ENCODE measurements at places on chromosomes 5 and 9.
A peak's percentile ranks its signal among the peaks of the same experiment; 100 is the strongest.

DNA sequence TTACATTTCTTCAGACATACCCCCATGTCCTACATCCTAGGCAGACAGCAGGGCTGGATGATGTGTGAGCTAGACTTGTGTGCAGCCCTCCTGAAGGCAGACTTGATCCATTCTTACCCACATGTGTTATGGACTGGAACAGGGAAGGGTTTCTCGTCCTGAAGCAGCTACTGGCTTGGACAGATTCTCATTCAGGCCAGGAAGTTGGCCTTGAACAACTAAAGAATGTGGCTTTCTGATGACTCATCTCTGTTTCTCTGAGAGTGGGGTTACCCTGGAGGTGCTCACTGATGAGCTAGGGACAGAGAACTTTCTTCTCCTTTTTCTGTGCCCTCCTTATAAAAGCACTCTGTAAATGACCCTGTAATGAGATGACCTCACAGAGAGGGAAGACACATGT lies 246.5 kb downstream of the PCSK5 start:
- no peak for DNase-seq

- no peak for DNase-seq
Observed at GRCh38 chr5:79147076-79147475, 35.5 kb downstream of the BHMT start.

GRCh38 chr5:68505917-68506860 lies 290.6 kb downstream of the PIK3R1 start:
- no peak for DNase-seq

GRCh38 chr9:87842878-87843585 lies 39.6 kb upstream of the SPATA31E1 start:
- DNase-seq: no peak

DNA sequence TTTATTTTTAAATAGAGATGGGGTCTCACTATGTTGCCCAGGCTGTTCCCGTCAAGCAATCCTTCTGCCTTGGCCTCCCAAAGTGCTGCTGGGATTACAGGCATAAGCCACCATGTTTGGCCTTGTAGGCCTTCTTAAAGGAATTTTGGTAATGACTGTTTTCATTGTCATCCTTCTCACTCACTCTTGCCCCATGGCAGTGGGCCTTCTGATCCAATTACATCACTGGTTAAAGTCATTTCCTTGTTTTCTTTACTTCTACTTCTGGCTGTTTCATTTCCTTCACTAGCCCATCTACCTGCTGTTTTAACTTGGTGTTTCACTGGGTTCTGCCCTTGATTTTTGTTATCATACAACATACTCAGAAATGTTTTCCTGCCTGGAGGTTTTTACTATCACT lies 20.1 kb upstream of the NIM1K start:
- DNase-seq: no peak

DNA sequence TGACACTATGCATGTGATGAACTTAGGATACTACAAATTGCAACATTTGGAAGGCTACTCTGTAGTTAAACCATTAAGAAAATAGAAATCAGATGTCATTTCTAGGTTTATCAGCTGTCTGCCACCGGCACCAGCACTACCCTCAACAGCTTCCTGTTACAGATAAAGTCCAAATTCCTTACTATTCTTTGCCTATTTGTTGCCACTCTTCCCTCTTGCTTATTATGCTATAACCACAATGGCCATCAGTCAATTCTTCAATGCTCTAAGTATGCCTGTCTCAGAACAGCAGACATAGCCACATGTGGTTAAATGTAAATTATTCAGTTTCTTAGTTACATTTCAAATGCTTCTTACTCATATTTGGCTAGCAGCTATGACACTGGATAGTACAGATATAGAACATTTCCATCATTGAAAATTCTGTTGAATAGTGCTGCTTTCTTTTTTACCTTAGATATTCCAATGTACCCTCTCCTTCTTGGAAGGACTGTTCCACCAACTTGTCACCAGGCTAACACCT lies 21.0 kb downstream of the DHX29 start:
- DNase-seq: no peak

DNA sequence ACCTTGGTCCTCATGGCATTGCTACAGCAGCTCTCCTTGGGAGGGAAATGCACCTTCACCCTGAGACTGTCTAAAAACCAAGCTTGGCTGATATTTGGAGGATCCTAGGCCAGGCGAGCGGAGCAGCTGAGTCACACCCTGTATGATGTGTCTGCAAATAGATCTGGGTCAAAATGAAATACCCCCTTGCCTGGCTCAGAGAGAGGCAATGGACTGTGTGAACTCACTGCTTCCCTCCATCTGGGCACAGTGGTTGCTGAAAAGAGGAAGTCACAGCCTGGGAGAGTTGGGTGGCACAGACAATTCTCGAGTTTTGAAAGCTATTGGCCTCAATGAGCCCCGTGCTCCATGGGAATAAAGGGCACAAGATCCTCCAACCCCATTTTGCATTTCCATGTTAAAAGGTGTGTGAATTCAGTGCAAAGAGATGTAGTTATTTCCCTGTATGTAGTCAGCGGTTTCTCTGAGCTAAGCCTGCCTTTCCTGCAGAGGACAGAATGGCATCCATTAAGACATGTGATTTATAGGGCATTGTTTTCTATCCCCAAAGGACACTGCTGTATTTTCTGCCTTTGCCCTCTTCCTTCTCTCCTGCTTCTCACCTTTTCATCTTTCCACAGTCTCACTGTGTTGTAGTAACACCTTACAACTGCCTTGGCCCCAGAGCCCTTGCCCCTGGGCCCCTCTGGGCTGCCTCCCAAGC lies 177.2 kb downstream of the GADD45G start:
- no peak for DNase-seq

GRCh38 chr9:122191584-122191983 lies 31.9 kb downstream of the MORN5 start:
- DNase-seq: no peak

GRCh38 chr9:128685636-128686489 lies 3.2 kb upstream of the SET start:
- peak; percentile 57 for DNase-seq

GRCh38 chr5:100909034-100909433 lies 6.0 kb upstream of the ST8SIA4 start:
- no peak for DNase-seq

GRCh38 chr5:2722901-2723300 lies 28.6 kb downstream of the IRX2 start:
- no peak for DNase-seq

DNA sequence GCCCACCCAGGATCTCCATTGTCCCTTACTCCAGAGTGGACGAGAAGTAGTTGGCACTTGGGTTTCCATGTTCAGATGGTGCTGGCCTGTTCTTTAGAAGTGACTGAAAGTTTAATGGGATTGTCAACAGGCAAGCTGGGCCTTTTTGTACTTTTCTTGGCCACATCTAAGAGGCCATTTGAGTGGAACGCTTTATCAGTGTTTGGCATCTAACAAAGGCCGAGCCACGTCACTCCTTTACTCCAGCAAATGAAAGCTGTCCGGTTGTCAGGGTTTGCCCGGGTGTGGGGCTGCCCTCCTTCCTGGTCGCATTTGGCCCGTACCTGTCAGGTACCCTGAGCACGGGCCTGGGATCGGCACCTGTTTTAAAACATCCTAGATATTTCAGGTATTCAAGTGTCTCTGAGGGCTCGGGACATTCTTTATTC lies 71.5 kb downstream of the RCL1 start:
- DNase-seq: peak; percentile 68

DNA sequence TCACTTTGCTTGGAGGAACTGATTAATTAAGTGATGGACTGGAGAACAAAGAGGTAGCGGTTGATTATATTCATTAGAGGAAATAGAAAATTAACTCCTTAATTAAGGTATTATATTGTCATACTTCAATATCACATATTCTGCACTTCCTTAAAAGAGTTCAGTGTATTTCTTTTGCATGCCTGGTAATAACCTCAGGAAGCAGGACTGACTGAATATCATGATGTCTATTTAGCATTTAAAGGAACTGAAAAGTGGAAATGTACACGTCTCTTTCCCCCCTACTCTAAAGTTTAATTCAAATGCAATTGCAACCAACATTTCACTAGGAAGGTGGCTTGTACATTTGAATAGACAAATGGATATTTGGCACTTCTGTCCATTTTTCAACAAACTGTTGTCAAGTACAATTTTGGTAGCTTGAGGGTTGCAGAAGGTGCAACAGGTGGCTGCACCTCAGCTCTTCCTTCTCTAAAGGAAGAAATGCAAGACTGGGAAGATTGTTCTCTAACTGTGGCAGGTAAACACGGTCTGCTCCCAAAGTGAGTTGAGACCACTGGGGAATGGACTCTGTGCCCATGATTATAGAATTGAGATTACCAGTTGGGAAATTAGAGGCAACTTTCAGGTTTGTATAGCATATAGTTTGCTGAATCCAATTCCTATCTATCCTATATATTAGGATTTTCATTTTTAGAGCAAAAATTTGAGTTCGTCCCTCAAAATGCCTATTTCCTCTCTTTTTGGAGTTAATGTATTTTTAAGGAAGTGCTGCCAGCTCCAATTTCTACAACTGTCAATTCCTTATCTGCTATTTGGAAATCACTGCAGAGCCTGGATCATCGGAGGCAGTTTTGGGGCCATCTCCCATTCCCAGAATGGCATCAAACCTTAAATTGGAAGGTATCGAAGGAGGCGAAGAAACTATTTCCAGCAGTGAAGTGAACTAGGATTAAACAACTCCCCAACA lies 98.9 kb upstream of the TAF11L2 start:
- no peak for DNase-seq

GRCh38 chr9:77839459-77840140 lies 191.5 kb upstream of the GNA14 start:
- no peak for DNase-seq

- no peak for DNase-seq
Observed at GRCh38 chr5:102600964-102601363, 102.2 kb upstream of the SLCO6A1 start.

GRCh38 chr5:139660105-139660922 lies 12.2 kb downstream of the CXXC5 start:
- peak; percentile 88 for DNase-seq

GRCh38 chr5:74938250-74938933 lies 72.2 kb upstream of the FAM169A start:
- no peak for DNase-seq

GRCh38 chr5:172725273-172725672 lies 45.7 kb downstream of the DUSP1 start:
- no peak for DNase-seq

- no peak for DNase-seq
Observed at GRCh38 chr5:96432216-96433065, 607 bp downstream of the PCSK1 start.

- no peak for DNase-seq
Observed at GRCh38 chr5:159671886-159672285, 244.4 kb upstream of the ADRA1B start.

DNA sequence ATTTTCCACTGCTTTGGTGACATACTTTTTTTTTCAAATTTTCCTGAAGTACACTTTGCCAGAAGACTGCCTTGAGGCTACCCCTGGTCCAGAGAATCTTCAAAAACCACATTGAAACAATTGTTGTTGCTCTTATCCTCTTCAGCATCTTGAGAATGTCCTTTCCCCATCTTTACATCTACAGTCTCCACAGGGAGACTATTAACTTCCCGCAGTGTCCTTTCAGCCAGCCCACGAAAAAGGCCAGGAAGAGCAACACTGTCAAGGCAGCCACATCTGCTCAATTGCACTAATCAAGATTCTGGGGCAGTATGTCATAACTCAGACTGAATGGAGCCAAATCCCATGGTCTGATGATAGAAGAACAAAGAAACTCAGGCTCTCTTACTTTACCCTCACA lies 148.3 kb downstream of the ENC1 start:
- no peak for DNase-seq

- DNase-seq: no peak
Observed at GRCh38 chr9:83599071-83599470, 23.9 kb upstream of the IDNK start.

- no peak for DNase-seq
Observed at GRCh38 chr9:70156729-70157128, 102.0 kb upstream of the SMC5 start.

- no peak for DNase-seq
Observed at GRCh38 chr9:2303056-2303455, 287.9 kb downstream of the SMARCA2 start.

DNA sequence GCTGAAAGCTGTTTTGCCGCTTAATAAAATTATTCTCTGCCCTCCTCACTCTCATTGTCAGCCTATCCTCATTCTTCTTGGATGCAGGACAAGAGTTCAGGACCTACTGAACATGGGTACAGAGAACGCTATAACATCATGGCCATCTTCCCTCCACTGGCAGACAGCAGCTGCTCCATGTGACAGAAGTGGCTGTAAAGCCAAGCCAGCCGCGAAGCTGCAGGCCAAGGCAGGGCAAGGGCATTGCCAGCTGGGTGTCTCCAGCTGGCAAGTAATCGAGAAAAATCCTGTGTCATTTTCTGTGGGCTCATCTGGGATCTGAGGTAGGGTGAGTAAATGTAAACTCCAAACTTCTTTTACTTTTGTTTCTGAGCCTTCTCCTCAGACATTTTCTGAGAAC lies 84.8 kb downstream of the SLC25A46 start:
- DNase-seq: no peak

DNA sequence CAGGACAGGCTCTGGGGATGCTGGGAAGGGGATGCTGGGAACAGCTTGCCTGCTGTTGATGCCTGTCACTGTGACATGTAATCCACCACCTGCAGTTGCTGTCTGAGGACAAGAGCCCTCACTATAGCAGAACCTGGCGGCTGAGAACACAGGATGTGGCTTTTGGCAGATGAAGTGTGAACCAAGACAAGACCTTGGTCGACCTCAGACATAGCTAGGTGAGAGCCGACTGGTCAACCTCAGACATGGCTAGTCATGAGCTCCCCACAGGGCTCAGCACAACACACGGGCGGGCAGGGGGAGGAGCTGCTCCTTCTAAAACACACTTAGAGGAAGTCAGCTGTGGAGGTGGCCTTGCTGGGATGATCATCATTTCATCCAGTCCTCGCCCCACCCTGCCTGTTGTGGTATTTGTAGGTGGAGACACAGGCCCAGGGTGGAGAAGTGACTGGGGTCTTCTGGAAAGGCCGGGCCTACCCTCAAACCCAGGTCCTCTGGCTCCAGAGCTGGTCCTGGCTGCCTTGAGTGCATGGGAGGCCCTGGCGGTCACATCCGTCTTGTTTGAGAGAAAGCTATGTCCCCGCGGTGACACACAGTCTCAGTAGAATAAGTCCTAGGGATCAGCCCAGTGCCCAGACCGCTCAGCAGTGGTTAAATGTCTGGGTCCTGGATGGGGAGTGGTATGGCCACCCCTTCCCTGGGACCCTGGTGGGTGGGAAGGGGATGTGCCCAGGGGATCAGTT lies 6.1 kb downstream of the SUSD3 start:
- peak; percentile 72 for DNase-seq

GRCh38 chr9:33638391-33638915 lies 114.4 kb downstream of the ANKRD18B start:
- no peak for DNase-seq

DNA sequence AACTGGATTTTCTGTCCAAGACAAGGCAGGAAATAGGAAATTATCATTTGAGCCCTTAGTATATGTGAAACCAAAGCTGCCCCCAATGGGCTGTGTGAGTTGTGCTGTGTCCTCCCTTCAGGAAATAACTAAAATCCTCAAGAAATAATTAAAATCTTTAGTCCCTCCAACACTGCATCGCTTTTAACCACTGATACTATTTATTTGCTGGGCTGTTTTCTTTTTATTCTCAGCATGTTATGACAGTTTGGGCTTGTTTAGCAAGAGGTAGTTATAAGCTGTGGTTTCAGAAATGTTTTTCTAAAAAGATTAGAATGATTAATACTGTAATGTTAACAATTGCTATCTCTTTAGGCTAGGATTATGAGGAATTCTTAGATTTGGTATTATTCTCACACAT lies 187.0 kb upstream of the KCNN2 start:
- no peak for DNase-seq

- DNase-seq: no peak
Observed at GRCh38 chr9:122402874-122403273, 32.0 kb downstream of the PTGS1 start.
